ENCODE measurements at places on chromosomes 16 and 17. TPM values are rescaled to one million over a fixed set of nuclear protein-coding genes. Genes with fewer than 3 reads are reported as not detected.

The KCNAB3 gene
- total RNA-seq = 0.32 TPM

The KRTAP2-3 gene
- total RNA-seq = 0.80 TPM

The ACACA gene
- 23.7 TPM for total RNA-seq

The TBC1D3I gene
- total RNA-seq = 0.23 TPM

The TEKT1 gene
- total RNA-seq = not detected

The SLC16A13 gene
- total RNA-seq = 0.63 TPM

The ABCC12 gene
- total RNA-seq = not detected

The TMIGD1 gene
- not detected for total RNA-seq

The SLC5A10 gene
- not detected for total RNA-seq

The ALDH3A1 gene
- not detected for total RNA-seq

The HS3ST3B1 gene
- 6.9 TPM for total RNA-seq

The FAM20A gene
- not detected for total RNA-seq

The GPRC5C gene
- not detected for total RNA-seq

The SMTNL2 gene
- not detected for total RNA-seq

The CDH5 gene
- not detected for total RNA-seq

The CENPV gene
- 9.5 TPM for total RNA-seq

The VTN gene
- 0.40 TPM for total RNA-seq

Measured in LHCN-M2 (cell line).